ENCODE measurements at places on chromosomes 1 and 21.

- no peak for DNase-seq
Observed at GRCh38 chr21:45162115-45162514, 87.7 kb downstream of the ADARB1 start.

DNA sequence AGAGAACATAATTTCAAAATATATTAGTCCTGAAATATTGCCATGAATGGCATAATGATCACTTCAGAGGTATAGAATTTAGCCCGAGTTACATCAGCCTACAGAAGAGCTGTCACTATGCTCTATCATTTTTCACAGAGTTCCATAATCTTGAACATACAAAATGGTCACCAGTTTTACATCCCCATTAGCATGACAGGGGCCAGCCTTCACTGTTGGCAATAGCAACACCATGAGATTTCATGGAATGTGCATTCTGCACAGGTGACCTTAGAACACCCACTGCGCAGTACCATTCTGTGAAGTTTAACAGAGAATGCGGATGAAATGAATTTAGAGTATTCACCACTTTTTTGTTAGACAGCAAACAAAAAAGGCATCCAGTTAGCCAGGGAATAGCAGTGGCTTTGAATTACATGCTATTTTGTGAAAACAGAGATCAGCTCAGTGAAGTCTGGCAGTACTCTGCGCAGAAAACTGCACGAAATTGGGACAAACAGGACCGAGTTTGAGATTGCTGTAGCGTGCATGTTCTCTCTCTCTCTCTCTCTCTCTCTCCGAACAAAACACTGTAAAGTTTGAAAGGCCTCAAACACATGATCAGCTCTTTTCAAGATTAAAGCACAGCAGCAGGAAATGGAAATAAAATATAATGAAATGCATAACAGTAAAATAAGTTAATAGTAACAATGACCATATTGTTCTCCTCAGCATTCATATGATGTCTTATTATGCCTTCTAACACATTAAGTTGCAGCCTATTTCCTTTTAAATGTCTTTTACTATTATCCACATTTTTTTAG lies 349.3 kb downstream of the USH2A start:
- DNase-seq: no peak

DNA sequence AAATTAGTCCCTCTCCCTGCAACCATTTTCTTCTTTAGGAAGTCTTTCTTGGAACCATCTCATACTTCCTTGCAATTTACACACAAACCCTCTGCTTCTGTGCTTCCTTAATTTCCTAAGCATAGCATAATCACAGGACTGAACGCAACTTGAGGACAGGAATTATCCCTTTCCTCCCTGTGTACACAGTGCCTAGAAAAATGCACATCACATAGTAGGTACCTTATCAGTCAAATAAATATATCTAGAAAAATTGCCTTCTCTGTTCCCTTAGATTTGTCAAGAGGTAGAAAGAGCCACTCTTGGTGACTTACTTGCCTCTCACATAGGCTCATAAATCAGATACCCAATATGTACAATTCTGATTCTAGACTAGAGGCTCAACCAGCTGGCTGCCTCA lies 4.9 kb downstream of the ASPM start:
- no peak for DNase-seq

DNA sequence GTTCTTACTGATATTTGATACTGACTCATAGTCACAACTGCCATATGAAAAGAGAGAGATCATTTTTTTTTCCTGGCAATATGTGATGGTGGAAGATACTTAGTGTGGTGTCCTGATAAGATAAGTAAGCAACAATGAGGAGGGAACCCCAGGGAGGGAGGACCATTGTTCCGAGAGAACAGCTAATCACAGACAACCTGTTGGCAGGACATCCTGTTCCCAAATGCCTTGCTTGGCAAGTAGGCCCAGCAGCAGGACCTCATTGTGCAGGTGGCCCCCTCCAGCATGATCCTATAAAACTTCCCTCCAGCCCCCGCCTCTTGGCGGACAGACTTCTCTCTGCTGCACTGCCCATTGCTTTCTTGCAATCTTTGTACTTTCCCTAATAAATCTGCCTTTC lies 329.4 kb upstream of the CHRM3 start:
- DNase-seq: no peak

- no peak for DNase-seq
Observed at GRCh38 chr21:34691390-34692032, 22.7 kb downstream of the CLIC6 start.

GRCh38 chr1:151072224-151072623 lies 1.7 kb downstream of the GABPB2 start:
- no peak for DNase-seq

GRCh38 chr1:29515170-29515955 lies 279.0 kb downstream of the PTPRU start:
- no peak for DNase-seq

- DNase-seq: no peak
Observed at GRCh38 chr1:51071291-51072042, 30.6 kb upstream of the C1orf185 start.

DNA sequence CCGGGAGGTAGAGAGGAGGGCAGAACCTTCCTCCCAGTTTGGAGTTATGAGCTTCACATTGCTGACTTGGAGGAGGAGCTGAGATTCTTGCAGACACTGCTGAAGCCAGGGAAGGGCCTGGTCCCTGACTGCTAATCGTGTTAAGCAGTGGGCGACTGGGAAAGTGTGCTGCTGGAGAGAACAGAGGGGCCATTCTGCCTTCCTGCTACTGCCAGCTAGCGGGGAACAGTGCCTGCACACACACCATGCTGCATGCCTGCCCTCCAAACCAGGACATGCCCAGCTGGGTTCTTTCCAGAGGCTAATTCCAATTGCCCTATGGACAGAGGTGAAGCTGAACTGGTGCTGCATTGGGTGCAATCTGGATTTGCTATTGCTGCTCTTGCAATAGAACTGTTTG lies 281.4 kb downstream of the AJAP1 start:
- DNase-seq: no peak

DNA sequence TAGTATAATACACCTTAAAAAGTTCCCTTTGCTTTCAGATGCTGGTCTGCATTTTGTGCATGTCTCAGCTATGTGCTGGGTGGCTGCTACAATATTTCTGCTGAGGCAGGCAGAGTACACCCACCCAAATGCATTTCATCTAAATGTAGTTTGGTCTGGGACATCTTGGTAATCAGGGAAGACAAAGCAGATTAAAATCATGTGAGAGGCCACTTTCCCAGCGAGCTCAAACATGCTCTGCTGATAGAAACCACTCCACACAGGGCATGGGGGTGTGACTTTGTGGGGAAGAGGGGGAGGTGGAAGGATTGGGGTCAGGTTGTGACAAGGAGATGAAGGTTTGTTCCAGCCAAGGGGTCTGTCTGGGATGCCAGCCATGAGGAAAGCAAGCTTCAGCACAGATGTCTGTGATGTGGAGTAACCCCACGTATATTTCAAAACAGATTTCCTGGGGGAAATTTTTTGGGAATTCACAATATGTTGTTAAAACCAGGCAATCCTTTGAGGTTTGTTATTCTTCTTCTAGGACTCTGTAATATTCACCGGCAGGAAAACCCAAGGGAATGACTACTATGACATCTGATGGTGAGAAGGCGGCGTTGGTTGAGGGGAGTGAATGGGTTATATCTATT lies 255.1 kb upstream of the FGGY start:
- DNase-seq: peak; percentile 30

DNA sequence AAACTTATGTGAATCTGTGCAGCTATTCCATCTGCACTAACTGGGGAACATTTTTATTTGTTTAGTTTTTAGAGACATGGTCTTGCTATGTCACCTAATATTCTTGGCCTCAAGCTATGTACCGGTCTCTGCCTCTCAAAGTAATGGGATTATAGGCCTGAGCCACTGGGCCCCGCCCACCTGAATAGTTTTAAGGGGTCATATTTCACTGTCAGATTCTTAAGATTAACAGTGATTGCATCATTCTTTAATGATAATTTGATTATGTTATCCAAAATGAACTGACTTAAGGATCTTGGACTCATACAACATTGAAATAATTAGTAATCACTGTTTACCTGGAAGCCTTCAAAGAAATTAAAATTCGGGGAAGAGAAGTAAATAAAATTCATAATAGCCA lies 12.6 kb upstream of the KLF18 start:
- DNase-seq: no peak

DNA sequence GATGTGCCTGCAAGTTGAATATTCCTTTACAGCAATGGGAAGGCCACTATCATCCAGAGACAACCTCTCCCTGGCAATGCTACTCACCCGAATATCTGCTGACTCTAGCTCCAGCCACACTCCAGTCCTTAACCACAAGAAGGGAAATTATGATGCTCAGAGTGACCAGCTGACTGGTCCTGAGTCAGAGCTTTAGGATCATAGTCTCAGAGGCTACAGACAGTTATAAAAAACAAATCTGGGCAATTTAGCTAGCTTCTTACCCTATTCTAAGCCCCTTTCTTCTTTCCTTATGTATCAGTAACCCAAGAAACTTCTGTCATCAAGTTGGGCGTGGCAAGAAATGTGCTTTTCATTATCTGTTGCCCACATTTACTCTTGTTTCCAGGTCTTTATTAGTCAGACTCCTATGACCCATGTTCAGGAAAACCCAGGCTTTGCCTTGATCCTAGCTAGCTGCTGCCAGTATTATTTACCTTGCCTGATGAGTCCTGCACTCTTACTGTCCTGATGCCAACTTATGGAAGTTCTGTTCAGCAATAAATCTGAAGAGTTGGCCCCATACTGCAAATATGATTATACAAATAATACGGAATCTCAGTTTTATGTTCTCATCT lies 207.0 kb downstream of the TTLL7 start:
- DNase-seq: peak; percentile 57

DNA sequence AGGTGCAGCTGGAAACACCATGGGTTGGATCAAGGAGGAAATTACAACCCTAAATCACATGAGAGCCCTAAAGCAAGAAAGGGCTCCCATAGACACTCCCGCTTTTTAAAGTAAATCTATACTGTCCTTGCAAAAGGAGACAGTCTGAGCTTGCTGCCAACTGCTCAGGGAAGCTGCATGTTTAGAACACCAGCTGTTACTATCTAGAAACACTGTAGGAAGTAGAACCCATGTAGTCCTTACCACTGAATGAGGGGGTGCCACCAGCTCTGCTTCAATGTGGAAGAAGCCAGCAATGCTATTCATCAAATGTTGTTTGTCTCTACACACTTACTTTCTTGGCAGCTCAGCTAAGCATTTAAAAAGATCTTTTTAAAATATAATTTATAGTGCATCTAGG lies 79.8 kb downstream of the PIGK start:
- DNase-seq: no peak

GRCh38 chr1:174914991-174915390 lies 84.8 kb upstream of the CACYBP start:
- peak; percentile 64 for DNase-seq
